ENCODE measurements at places on chromosomes 13 and 19. TPM values are rescaled to one million over a fixed set of nuclear protein-coding genes. Genes with fewer than 3 reads are reported as not detected.

VAV1 gene
- not detected for total RNA-seq

KLK4 gene
- not detected for total RNA-seq

NCR1 gene
- total RNA-seq: not detected

ZNF433 gene
- total RNA-seq: 4.5 TPM

CBY2 gene
- total RNA-seq: not detected

IGFL2 gene
- not detected for total RNA-seq

POSTN gene
- 18.7 TPM for total RNA-seq

TMEM255B gene
- 29.9 TPM for total RNA-seq

KIR2DL4 gene
- total RNA-seq: not detected

All from thoracic aorta endothelial cell (primary cell).